Daoy (cell line): ENCODE measurements at places on chromosomes 1 and 21. TPM values are rescaled to one million over a fixed set of nuclear protein-coding genes. Genes with fewer than 3 reads are reported as not detected.

- no peak for DNase-seq
Observed at GRCh38 chr1:50452700-50453099, 29.5 kb upstream of the DMRTA2 start.

DNA sequence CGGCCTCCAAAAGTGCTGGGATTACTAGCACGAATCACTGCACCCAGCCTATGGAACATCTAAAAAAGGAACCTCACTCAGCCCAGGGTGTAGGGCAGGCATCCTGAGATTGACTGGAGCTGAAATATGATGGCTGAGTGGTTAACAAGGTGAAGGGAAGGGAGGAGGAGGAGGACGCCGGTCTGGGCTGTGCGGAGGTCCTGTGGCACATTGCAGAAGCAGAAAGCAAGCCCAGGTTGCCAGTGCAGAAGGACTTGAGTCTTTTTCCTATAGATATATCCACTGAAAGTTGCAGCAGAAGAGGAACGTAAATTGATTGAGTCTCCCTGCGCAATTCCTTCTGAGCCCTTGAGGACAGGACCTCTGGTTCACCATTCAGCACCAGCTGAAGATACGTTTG is 1.5 kb upstream of the KIF17 start:
- DNase-seq, result no peak

OR2T35 gene
- not detected in 2 replicates for total RNA-seq

MOV10 gene
- total RNA-seq, result 57.2 and 59.9 TPM in 2 replicates
